ENCODE measurements at places on chromosomes 2 and 18.
A peak's percentile ranks its signal among the peaks of the same experiment; 100 is the strongest.

- DNase-seq, result no peak
These were observed 192.2 kb upstream of the NDUFV2 start for GRCh38 chr18:8910186-8910822.

DNA sequence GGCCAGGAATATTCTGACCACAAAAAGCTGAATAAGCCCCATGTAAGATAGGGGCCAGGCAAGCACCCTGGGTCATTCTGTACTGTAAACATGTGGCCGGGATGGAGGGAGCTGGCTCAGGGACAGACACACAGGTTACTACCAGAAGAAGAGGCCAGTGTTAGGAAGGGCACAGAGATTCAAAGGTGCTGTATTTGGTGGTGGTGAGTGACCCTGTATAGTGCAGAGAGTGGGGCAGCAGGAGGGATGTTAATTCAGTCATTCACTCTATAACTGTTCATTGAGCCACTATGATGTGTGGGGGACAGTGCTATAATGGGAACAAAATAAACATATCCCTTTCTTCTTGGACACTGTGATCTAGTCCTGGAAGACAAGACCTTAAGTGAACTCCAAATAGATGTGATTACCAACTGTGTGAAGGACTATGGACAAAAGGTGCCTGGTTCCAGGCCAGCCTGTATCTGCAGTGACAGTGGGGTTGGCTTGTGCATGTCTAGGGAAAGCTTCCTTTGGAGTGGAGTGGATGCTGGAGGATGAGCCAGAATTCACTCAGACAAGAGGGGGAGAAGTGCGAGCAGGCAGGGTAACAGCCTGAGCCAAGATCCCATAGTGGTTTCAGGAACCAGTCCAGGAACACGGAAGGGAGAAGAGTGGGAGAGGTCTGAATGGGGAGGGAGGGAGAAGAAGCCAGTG, 8.3 kb downstream of the MOCOS start:
- no peak for DNase-seq

GRCh38 chr18:45739848-45740247, 15.9 kb downstream of the SLC14A1 start:
- no peak for DNase-seq

DNA sequence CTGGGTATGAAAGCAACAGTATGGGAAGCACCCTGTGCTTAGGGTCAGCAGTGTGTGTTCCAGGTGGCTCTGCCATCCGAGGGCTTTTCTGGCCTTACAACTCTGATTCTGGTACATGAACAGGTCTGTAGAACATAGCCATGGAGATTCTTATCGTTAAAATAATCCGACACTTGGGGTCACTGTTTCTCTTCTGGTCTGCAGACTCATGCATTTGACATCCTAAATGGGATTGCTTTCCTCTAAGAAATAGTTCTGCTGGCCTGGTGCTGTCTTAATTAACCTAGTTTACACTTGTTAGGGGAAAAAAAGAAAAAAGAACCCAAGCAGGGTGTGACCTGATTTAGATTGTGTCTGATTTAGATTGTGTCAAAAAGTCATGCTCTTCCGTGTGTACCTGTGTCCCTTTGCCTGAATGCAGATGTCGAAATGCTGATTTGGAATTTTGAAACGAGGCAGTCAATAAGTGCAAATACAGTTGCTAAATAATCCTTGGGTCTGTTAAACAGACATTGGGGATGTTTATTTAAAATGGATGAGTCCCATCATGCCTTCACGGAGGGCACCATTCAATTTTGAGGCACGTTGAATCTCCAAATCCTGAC, 59.6 kb downstream of the TRPM8 start:
- DNase-seq, result no peak

DNA sequence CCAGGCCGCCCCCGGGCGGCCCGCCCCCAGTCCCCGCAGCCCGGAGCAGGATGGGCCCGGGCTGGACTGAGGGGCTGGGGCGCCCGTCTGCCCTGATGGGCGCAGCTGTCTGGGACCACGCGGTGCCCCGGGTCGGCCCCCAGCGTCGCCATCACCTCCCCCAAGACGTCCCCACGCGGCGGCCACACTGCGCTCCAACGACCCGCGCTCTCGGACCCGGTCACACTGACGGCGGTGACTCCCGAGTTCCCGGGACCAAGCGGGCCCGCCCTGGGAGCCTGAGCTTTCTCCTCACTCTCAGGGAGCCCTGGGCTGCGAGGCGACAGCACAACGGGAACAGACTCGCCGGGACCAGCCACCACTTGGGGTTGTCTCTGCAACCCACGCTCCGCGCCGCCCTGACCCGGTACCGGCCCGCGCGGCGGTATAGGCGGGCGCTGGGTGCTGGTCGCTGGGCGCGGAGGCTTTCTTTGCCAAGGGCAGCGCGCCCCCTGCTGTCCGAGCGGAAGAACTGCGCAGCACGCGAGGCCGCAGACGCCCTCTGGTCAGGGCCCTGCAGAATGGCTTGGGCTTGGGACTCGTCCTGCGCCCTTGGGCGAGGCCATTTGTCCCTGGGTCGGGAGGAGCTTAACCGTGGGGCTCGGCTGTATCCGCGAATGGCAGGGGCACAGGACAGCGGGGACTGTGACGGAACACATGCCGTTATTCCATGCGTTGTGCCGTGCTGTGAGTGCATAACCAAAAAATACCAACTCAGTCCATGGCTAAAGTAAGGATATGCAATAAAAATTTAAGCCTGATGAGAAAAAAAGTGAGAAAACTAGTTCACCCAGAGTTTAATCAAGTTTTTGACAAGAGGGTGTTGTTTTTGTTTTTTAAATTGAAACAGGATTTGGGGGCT, 54.8 kb upstream of the ANKRD62 start:
- peak; percentile 82 for DNase-seq

Data from left hindlimb (tissue), 1 donor.